ENCODE measurements at places on chromosomes 1 and 21.

- H3K27me3 ChIP-seq = no peaks in the 10 kb centered on the region
- H3K4me3 ChIP-seq = no peak overlapping the region
- H3K27ac ChIP-seq = no peak overlapping the region
- H3K4me1 ChIP-seq = no peaks in the 10 kb centered on the region
- no peak for DNase-seq
Observed at GRCh38 chr21:42597487-42598158, 55.8 kb upstream of the PDE9A start.

- no peaks in the 10 kb centered on the region for H3K4me1 ChIP-seq
- no peak overlapping the region for H3K27ac ChIP-seq
- H3K36me3 ChIP-seq = no peaks in the 10 kb centered on the region
- H3K27me3 ChIP-seq = peaks cover 12% of the 10 kb centered on the region
- no peak for DNase-seq
- H3K4me3 ChIP-seq = no peak overlapping the region
Observed at GRCh38 chr1:27372808-27373690, 1.6 kb downstream of the FCN3 start.

DNA sequence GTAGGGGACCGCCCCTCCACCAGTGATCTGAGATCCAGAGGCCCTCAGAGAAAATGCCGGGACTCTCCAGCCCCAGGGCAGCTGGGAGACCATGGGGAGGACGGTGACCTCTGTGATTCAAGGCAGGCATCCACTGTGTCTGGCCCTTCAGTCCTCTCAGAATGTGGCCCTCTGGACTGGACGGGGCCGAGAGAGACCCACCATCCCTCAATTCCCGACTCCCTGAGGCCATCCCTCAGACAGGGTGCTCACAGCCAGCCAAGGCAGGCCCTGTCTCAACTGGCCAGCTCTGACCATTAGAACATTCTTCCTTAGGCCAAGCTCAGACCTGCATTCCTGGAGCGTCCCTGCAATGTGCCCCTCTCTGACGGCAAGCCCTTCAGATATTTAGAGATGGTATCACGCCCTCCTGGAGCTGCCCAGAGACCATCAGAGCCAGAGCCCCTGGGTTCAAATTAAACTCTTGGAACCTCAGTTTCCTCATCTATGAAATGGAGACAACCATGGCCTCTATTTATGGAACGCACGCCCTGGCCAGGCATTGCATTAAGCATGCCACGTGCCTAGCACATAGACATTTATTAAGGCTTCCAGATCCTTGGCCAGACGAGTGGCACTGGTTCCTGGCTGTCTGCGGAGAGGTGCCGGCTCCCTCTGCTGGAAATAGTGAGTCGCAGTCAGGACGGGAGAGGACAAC lies 9.6 kb upstream of the EPS8L3 start:
- no peaks in the 10 kb centered on the region for H3K4me1 ChIP-seq
- no peaks in the 10 kb centered on the region for H3K36me3 ChIP-seq
- H3K4me3 ChIP-seq = no peak overlapping the region
- peaks cover 14% of the 10 kb centered on the region for H3K27me3 ChIP-seq

GRCh38 chr21:35265170-35265877 lies 216.2 kb upstream of the RUNX1 start:
- peak overlapping the region; percentile 18 for H3K27ac ChIP-seq
- H3K4me3 ChIP-seq = no peak overlapping the region
- no peaks in the 10 kb centered on the region for H3K36me3 ChIP-seq
- DNase-seq = peak; percentile 66
- peaks cover 39% of the 10 kb centered on the region for H3K4me1 ChIP-seq
- H3K27me3 ChIP-seq = no peaks in the 10 kb centered on the region

DNA sequence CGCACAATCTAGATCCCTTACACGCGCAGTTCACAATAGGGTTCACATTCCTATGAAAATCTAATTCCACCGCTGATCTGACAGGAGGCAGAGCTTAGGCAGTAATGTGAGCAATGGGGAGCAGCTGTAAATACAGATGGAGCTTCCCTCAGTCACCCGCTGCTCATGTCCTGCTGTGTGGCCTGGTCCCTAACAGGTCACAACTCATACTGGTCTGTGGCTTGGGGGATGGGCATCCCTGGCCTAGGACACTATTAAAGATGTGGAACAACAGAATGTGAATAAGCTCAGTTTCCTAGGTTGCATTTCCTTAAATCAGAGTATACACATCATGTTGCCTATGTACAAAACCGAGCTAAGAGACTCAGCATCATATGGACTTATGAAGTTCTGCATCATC lies 16.2 kb downstream of the IFI44 start:
- H3K36me3 ChIP-seq = peaks cover 18% of the 10 kb centered on the region
- no peak for DNase-seq
- no peaks in the 10 kb centered on the region for H3K4me1 ChIP-seq
- H3K27ac ChIP-seq = no peak overlapping the region

DNA sequence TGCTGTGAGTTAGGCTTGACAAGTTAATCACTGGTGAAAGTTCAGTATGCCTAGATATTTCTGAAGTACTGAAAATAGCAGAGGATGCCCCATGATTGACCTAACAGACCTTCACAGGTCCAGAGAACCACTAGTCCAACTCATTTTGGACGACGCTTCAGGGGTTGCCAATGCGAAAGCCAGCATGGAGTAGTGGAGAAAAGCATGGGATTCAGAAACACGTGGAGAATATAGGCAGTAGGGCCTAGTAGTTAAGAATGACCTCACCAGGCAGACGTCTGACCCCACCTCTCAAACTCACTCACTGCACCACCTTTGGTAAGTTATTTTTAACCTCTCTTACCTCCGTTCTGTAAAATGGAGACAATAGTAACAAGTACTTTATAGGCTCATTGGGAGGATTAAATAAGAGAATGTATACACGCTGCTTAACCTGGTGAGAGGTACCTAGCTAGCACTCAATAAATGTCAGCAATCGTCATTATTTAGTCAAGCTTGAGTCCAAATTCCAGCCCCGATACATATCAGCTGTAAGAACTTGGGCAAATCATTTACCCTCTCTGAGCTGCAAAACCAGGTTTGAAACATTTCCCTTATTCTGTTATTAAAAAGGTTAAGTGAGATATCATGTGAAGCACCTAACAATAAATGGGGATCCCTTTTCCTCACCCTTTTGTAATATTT lies 13.2 kb downstream of the PLPP3 start:
- no peak for DNase-seq
- no peak overlapping the region for H3K27ac ChIP-seq
- no peaks in the 10 kb centered on the region for H3K27me3 ChIP-seq
- peaks cover 81% of the 10 kb centered on the region for H3K4me1 ChIP-seq
- H3K36me3 ChIP-seq = peaks cover 12% of the 10 kb centered on the region

DNA sequence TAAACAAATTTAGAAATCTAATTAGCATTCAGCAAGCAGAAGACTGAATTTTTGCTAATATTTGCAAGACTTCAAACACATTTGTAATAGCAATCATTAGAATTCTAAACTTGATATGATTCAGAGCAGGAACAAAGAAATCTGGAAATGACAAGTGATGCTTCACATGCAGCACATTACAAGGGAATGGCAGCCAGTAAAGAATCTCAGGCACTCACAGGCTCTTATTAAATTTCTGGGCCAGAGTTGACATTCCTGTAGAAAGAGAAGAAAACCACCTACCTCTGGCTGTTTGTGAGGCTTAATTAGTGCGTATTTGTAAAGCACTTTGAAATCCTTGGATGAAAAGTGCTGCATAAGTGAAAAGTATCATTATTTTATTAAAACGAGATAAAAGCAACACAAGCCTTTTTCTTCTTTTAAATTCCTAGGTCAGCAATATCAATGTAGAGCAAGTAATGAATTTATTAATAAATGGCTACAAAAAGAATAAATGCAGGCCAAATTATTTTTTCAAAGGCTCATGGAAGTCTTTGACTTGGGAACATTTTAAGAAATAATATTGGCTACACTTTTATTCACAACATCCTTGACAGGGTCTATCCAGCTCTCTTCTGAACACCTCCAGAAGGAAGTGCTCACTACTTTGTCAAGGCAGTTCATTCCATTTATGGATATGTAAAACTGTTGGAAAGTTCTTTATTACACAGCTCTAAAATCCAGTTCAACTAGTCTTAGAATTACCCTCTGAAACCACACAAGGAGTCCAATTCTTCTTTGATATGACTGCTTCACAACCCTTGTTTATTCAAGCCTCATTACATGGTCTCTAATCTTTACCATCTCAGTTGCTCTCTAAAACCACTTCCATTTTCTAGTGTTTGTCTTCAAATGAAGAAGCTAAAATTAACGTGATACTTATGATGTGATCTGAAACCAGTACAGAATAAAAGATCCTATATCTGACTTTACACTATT lies 32.1 kb upstream of the SCYL3 start:
- no peak overlapping the region for H3K4me3 ChIP-seq
- H3K36me3 ChIP-seq = no peaks in the 10 kb centered on the region
- H3K27me3 ChIP-seq = no peaks in the 10 kb centered on the region

DNA sequence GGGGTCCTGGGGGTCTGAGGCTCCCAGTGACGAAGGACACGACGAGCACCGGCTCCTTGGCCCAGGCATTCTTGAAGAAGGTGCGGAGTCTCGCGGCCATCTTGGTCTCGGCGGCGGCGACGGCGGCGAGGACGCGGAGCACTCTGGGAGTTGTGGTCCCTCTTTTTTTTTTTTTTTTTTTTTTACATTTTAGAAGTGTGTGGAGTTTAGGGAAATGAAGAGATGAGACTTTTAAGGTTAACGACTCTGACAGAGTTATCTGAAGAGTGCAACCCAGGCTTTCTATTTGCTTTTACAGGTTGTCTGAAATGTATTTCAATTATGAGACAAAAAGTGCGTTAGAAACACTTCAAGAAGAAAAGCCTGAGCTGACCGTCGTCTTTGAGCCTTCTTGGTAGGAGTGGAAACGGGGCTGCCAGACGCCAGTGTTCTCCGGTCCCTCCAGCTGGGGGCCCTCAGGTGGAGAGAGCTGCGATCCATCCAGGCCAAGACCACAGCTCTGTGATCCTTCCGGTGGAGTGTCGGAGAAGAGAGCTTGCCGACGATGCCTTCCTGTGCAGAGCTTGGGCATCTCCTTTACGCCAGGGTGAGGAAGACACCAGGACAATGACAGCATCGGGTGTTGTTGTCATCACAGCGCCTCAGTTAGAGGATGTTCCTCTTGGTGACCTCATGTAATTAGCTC lies 9.7 kb downstream of the OR2B11 start:
- no peak overlapping the region for H3K27ac ChIP-seq
- H3K4me3 ChIP-seq = peak overlapping the region; percentile 61
- no peaks in the 10 kb centered on the region for H3K4me1 ChIP-seq
- DNase-seq = peak; percentile 71
- H3K27me3 ChIP-seq = no peaks in the 10 kb centered on the region
- no peaks in the 10 kb centered on the region for H3K36me3 ChIP-seq

DNA sequence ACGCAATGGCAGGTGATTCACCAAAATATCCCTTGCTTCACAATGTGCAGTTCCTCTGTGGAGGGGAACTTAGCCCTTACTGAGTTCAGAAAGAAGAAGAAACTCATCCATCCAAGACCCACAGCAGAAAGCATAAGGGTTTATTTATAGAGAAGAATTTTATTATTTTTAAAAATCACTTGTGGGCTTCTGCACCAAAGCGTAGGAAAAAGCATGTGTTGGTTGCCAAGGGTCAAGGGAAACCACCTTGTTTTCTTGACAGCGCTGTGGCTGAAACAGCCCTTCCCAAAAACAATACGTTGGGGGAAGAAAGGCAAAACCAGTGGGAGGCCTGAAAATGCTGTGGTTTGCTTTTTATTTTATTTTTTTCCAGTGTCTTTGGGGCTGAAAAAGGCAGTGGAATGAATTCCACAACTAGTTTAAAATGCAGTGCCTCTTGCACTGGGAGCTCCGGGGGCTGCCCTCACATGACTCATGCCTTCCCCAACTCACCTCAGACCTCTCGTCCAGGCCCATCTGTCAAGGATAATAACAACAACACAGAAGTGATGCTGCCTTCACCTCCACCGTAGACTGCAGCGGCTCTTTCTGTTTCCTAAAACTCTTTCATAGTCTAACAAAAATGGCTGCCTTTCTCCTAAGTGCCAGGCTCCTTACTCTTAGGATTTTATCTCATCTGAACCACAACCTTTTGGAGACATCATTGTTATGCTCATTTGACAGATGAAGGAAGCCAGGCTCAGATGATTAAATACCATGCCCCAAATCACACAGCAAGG lies 224.2 kb upstream of the JUN start:
- H3K27ac ChIP-seq = no peak overlapping the region
- no peaks in the 10 kb centered on the region for H3K27me3 ChIP-seq
- no peak overlapping the region for H3K4me3 ChIP-seq
- no peak for DNase-seq
- no peaks in the 10 kb centered on the region for H3K4me1 ChIP-seq

GRCh38 chr1:171032822-171033702 lies 57.6 kb upstream of the FMO3 start:
- no peaks in the 10 kb centered on the region for H3K4me1 ChIP-seq
- no peak for DNase-seq
- no peak overlapping the region for H3K27ac ChIP-seq
- no peaks in the 10 kb centered on the region for H3K36me3 ChIP-seq
- peaks cover 9% of the 10 kb centered on the region for H3K27me3 ChIP-seq
- H3K4me3 ChIP-seq = no peak overlapping the region

GRCh38 chr21:42796327-42797062 lies 82.8 kb downstream of the WDR4 start:
- DNase-seq = peak; percentile 5
- H3K4me1 ChIP-seq = peaks cover 19% of the 10 kb centered on the region
- no peaks in the 10 kb centered on the region for H3K36me3 ChIP-seq
- H3K4me3 ChIP-seq = no peak overlapping the region
- H3K27me3 ChIP-seq = no peaks in the 10 kb centered on the region

DNA sequence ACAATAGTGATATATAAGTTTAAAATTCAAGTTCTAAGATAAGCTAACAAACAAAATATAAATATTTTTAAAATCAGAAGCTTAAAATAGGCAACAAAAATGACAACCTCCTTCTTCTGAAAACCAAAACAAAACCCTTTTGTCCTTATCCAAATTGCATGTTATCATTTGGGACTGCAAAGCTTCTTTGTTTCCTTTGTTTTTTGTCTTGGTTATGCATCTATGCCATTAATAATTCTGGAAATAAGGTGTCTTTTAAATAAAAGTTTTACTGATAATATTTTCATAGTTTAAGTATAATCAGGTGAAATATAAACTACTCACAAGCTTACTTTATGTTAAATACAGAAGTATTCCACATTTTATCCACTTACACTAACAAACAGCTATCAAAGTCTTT lies 20.5 kb downstream of the ADSS2 start:
- no peak for DNase-seq
- no peak overlapping the region for H3K27ac ChIP-seq
- peaks cover 30% of the 10 kb centered on the region for H3K36me3 ChIP-seq
- H3K4me1 ChIP-seq = peaks cover 20% of the 10 kb centered on the region

- no peak overlapping the region for H3K4me3 ChIP-seq
- no peaks in the 10 kb centered on the region for H3K27me3 ChIP-seq
- no peaks in the 10 kb centered on the region for H3K36me3 ChIP-seq
Observed at GRCh38 chr1:45792744-45793143, 10.7 kb upstream of the MAST2 start.

GRCh38 chr1:68225781-68226180 lies 6.5 kb downstream of the WLS start:
- H3K4me3 ChIP-seq = no peak overlapping the region
- H3K27ac ChIP-seq = no peak overlapping the region
- no peak for DNase-seq
- peaks cover 17% of the 10 kb centered on the region for H3K4me1 ChIP-seq

GRCh38 chr1:3019007-3019515 lies 2.2 kb upstream of the ACTRT2 start:
- H3K27me3 ChIP-seq = peaks cover 47% of the 10 kb centered on the region
- no peaks in the 10 kb centered on the region for H3K36me3 ChIP-seq
- no peak for DNase-seq
- H3K27ac ChIP-seq = no peak overlapping the region
- H3K4me1 ChIP-seq = no peaks in the 10 kb centered on the region
- no peak overlapping the region for H3K4me3 ChIP-seq

Data from Calu3 (cell line).